AG04450 (cell line): ENCODE measurements at places on chromosomes 5 and 9.

DNA sequence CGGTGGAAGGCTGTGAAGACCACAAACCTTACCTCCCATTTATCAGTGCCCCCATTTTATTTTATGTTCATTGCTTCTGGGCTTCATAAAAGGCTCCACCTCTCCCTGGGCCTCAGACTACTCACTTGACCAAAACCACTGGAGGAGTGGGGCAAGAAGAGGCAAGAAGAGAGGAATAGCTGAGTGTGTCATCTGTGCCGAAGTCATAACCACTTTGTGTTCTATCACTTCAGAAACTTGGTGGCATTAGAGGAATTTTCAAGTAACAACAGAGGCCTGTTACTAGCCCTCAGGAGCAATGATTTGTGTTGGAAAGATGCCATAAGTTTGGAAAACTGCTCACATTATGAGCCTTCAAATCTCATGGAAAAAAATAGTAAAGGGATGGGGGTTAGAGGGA, 88.7 kb upstream of the PIK3R1 start:
- no peak for DNase-seq

- DNase-seq = peak; percentile 72
These were observed 4.8 kb upstream of the SMU1 start for GRCh38 chr9:33081128-33081851.

GRCh38 chr5:38060354-38060753, 198.0 kb upstream of the EGFLAM start:
- DNase-seq = peak; percentile 36

GRCh38 chr5:94375801-94376200, 242.6 kb downstream of the KIAA0825 start:
- DNase-seq = no peak

DNA sequence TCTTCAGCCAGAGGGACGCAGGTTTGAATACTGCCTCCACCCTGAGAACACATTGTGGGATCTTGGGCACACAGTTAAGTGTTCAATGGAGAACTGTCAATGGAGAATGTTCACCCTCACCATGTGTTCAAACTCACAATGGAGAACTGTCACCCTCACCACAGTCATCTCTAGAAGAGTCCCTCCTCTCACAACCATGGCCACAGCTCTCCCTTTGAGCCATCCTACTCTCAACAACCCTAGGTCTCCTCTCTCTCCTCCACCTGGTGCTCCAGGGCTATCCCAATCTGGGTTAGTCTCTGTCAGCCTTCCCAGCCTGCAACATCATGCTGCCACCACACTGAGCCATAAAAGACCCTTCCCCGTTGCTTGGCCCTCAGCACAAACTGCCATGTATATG, 36.3 kb upstream of the HAND1 start:
- no peak for DNase-seq

DNA sequence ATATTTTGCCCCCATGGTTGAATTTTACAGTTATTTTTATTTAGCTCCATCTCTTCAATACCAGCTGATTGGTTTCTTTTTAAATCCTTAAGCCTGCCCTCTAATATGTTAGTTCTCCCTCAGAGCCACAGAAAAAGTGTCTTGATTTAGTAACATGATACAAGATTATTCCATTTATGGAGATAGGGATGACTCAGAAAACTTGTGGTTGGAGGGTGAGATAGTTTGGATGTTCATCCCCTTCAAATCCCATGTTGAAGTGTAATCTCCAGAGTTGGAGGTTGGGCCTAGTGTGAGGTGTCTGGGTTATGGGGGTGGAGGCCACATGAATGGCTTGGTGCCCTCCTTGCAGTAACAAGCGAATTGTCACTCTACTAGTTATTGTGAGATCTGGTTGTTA, 115.7 kb downstream of the FBXO38 start:
- DNase-seq = no peak

GRCh38 chr5:38922199-38922598, 76.4 kb downstream of the OSMR start:
- DNase-seq = peak; percentile 6

DNA sequence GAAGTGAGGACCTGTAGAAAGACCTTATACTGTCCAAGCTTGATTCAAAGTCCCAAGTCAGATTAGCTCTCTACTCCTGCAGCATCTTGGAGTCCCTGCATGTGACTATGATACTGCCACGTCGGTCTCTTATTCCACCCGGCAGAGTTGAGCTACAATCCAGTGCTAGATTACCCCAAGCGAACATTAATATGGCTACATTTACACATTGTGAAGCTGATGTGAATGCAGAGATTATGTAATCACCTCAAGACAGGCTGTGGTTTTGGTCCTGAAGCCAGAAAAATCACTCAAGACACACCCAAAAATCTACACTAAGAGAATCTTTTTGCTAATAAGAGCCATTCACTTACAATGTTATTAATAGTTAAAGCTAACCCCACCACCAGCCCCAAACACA, 116.7 kb downstream of the GNA14 start:
- no peak for DNase-seq
